ENCODE measurements at places on chromosomes 1 and 21. TPM values are rescaled to one million over a fixed set of nuclear protein-coding genes. Genes with fewer than 3 reads are reported as not detected.
A peak's percentile ranks its signal among the peaks of the same experiment; 100 is the strongest.

DNA sequence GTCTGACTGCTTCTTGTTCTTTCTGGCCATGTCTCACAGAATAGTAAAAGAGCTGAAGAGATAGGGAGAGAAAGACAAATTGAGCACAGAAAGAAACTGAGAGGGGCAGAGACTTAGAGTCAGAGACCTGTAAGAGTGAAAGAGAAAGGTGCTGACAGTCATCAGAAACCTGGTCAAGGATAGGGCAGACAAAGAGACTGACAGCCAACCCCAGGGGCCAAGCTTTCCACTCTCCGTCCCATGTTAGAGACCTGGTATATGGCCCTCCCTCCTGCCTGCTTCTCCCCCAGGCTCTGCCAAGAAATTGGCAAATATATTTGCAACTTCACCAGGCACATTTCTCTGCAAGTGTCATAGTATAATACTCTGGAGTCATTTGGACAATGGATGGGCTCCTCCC, 64.6 kb downstream of the RHBG start:
- DNase-seq: no peak

DNA sequence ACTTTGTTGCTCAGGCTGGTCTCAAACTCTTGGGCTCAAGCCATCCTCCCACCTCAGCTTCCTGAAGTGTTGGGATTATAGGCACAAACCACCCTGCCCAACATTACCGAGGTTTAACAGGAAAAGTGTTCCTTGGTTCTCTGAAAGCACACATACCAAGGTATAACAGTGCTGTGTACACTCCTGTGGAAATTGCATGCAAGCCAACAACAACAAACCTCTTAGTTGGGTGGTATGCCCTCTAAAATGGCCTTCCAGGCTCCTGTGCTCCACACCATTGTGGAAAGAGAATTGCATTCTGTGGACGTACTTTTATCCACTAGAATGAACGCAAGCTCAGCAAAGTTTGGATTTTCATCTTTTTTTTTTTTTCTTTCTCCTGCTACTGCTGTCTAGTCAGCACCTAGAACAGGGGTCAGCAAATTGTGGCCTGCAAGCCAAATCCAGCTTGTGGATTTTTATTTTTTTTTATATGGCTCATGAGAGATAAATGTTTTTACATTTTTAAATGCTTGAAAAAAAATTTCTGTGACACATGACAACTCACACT, 192.2 kb upstream of the TNR start:
- no peak for DNase-seq

- no peak for DNase-seq
Measured at GRCh38 chr1:232780354-232780753, 24.9 kb upstream of the MAP10 start.

DNA sequence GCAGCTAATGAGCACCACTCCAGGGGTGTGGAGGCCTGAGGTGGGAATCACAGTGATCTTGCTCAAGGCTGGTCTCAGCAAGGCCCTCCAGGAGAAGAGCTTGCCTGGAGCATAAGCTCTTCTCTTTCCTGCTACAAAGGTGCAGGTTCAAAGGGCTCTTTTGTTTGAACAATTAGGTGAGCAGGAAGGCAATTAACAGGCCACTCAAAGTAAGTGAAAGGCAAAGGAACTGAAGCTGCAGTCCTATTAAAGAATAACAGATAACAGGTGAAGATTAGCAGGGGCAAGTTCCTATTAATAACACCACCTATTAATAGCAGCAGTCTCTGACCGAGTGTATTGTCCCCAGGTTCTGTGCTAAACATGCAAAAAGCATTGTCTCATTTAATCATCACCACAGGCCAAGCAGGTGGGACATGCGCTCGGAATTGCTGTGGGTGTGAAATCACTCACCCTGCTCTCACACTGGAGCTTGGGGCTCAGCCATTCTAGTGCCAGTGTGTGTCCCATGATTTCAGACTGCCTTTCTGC, 113.8 kb downstream of the RHOU start:
- no peak for DNase-seq

DNA sequence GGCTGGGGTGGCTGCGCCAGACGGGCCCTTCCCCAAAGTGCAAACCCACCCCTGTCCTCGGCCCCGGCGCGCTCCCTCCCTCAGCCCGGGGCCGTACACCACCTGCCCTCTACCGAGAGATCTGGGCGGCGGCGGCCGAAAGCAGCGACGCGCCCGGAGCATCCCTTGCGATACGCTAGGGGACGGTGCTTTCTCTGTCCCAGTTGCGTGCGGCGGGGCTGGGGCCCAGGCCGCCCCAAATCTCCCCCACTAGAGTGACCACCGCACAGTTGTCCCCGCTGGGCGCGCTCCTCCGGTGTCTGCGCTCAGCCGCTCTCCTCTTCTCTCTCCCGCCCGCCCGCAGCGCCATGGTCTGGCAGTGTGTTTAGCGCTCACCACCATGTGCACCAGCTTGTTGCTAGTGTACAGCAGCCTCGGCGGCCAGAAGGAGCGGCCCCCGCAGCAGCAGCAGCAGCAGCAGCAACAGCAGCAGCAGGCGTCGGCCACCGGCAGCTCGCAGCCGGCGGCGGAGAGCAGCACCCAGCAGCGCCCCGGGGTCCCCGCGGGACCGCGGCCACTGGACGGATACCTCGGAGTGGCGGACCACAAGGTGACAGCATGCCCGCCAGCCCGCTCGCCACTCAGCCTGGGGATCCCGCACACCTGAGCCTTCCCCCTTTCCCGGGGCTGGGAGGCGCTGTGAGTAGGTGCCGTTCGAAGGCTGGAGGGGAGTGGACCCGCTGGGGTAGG, 1.0 kb downstream of the ST6GALNAC5 start:
- peak; percentile 36 for DNase-seq

- DNase-seq: no peak
Measured at GRCh38 chr1:162284206-162284955, 92.3 kb downstream of the SPATA46 start.

- no peak for DNase-seq
Measured at GRCh38 chr1:97529600-97529999, 391.2 kb downstream of the DPYD start.

DNA sequence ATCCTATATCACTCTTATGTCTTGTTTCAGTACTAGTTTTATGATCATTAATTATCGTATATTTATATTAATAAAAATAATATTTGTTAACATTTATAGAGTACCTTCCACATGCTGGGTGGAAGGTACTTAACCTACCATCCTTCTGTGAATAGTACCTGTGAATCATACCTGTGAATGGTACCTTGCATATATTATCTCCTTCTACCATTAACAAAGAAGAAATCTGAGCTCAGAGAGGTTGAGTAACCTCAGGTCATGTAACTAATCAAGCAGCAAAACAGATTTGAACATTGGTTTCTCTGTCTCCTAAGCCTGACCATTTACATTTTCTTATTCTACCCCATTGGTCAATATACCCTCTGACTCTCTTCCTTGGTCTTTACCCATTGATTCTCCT, 174.4 kb upstream of the UBE2U start:
- DNase-seq: no peak

DNA sequence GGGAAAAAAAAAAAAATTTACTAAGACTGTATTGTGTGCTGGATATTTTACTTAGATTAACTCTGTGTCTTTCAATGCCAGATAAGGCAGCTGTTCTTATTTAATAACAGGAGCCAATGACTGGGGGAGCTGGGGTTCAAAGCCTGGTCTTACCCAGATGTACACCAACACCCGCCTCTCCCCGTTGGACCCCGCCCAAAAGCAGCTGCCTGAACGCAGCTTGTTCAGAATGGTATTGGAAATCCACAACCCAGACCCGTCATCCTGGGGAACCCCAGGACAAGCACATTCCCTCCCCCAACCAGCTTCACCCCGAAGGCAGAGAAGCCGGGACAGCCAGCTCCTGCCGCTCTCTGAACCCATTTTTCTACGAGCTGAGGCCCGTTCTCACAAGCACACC, 113.6 kb upstream of the TMPRSS2 start:
- DNase-seq: no peak

DNA sequence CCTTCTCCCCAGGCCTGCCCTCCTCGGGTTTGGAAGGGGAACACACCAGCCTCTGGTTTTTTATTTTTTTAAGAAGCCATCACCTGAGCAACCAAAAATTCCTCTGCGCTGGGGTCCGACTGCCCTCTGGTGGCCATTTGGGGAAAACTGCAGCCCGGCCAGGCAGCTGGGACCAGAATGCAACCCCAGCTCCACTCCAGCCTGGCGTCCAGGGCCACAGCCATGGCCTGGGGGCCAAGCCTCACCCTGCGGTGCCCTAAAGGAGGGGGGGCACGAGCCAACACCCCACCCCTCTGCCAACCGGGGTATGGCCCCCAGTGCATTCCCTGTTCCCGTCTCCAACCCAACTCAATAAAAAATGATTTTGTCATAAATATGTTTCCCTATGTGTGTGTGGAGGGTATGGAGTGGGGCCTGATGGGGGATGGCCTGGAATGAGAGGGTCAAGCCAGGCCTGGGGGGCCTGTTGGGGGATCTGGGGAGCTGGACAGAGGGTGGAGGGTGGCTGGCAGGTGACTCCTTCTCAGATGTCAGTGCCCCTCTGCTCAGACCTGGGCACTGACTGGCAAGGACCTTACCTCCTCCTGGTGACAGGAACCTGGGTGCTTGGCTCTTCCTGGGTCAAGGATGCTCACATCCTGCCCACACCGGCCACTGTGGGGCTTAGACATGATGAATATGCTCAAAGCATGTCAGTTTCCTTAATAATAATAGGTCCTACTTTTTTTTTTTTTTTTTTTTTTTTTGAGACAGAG, 3.2 kb downstream of the GPR3 start:
- DNase-seq: peak; percentile 79

- peak; percentile 62 for DNase-seq
Measured at GRCh38 chr1:91731815-91732214, 154.1 kb downstream of the TGFBR3 start.

- DNase-seq: no peak
Measured at GRCh38 chr1:111934106-111934852, 55.2 kb downstream of the KCND3 start.

Gene DCST1
- not detected for total RNA-seq

Gene NECTIN4
- total RNA-seq: 0.12 TPM

Gene AMY1C
- not detected for total RNA-seq
